ENCODE measurements at places on chromosomes 12 and 14.

- DNase-seq: no peak
Measured at GRCh38 chr14:33347796-33348195, 409.1 kb downstream of the NPAS3 start.

DNA sequence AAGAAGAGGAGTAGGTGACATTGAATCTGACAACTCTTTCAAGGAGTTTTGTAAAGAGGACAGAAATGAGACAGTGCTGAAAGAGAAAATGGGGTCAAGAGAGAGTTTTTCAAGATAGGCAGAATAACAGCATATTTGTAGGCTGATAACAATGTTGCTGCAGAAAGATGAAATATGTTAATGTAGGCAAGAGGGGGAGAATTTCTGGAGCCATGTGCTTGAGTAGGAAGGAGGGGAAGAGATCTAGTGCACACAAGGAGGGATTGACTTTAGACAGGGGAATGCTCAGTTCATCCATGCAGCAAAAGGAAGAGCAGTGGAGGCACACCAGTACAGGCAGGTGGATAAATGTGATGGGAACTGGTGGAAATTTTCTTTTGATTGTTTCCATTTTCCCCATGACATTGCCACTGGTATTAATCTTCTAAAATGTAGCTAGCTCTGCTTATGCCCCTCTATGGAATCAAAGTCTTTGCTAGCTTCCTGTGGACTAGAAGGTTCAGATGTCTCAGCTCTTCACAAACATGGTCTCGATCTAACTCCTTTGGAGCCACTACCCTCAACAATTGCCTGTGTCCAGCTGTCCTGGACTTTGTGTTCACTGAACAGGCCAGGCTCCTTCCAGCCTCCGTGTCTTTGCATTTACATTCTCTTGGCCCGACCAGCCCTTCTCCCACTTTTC is 9.1 kb downstream of the PROX2 start:
- no peak for DNase-seq

GRCh38 chr14:61516118-61516743 is 179.1 kb upstream of the HIF1A start:
- DNase-seq: no peak

- DNase-seq: no peak
Measured at GRCh38 chr14:81323093-81323492, 77.0 kb downstream of the STON2 start.

- DNase-seq: no peak
Measured at GRCh38 chr14:35342489-35343010, 50.4 kb downstream of the PSMA6 start.

DNA sequence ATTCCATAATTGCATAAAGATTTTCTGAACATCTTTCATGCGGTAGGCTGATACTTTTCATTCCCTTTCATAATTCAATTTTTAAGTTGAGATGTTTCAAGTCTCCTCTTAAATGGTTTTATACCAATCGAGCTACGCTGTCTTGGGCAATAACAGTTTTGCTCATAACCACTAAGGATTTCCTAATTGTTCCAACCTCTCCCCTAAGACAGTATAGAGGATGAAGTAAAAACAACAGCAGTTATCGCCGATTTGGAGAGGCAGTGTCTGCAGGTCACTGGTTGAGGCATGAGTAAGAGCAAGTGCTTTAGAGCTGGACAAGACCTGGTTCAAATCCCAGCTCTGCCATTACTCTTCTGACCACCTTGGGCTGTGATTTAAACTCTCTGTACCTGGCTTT is 6.9 kb upstream of the MED13L start:
- peak; percentile 96 for DNase-seq

DNA sequence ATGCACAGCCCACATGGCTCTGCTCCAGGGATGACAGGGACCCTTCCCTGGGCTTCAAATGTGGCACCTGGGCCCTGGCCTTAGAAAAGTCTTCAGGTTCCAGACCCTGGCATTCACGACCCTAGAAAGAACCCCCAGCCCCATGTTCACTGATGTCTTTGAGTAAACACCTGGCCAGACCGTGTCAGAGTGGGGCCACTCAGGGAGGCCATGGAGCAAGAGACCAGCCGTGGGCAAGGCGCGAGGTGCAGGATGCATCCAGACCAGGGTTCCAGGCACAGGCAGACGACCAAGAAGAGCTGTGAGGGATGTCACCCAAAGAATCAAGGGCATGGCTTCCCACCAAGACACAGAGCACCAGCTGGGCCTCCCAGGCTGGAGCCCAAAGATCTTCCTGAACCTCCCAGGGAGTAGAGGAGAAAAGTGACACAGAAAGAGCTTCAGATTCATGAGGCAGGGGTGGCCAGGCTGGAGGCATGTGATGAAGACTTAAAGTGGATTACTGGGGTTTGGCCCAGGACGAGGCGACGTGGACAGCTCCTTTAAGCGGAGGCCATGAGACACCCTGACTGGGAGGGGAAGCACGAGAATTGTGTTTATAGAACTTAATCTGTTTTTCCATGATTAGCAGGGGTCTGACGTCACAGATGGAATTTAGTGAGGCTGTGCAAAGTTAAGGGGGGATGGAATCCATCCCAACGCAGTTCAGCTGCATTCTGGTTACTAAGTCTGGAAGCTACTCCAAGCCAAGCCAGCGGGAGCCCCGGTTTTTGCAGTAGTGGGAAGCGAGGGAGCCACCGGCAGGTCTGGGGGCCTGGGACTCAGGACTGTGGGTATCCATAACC is 61.6 kb downstream of the ARL6IP4 start:
- DNase-seq: no peak

- no peak for DNase-seq
Measured at GRCh38 chr14:32472076-32472475, 143.0 kb downstream of the AKAP6 start.

Data from MV-4-11 (cell line).